ENCODE measurements at places on chromosomes 5 and 9.

DNA sequence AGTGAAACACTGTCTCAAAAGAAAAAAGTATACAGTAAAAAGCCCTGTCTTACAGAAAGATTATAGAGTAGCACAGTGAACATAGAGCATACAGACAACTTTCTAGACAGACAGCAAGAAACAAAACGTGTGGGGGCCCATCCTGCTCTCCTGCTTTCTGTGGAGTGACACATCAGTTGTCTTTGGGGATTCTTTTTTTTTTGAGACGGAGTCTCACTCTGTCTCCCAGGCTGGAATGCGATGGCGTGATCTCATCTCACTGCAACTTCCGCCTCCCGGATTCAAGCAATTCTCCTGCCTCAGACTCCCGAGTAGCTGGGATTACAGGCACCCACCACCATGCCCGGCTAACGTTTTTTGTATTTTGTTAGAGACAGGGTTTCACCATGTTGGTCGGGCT lies 14.9 kb downstream of the CDHR2 start:
- no peak for DNase-seq

GRCh38 chr9:114735704-114736103 lies 53.7 kb upstream of the TEX48 start:
- DNase-seq, result no peak

DNA sequence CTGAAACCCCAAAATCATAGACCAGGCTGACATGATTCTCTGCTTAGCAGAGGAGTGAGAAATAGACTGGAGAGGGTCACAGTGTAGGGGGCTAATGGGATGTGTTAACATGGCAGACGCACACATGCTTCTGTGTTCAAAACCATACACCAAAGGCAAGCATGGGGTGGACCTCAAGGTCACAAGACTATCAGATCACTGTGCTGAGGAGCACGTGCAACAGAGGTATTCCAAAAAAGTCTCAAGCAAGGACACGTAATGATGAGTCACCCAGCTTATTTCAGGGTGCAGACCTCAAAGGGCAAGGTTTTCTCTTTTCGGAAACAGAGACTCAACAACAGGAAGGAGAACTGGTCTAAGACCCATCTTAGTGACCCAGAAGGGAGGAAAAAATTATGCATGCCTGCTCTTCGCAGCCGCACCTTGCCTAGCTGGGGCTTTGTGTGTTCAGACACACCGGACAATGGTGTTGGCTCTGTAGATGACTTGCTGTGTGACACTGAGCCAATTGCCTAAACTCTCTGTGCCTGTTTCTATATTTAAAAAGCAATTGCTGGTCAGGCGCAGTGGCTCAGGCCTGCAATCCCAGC lies 20.3 kb downstream of the WHRN start:
- no peak for DNase-seq

DNA sequence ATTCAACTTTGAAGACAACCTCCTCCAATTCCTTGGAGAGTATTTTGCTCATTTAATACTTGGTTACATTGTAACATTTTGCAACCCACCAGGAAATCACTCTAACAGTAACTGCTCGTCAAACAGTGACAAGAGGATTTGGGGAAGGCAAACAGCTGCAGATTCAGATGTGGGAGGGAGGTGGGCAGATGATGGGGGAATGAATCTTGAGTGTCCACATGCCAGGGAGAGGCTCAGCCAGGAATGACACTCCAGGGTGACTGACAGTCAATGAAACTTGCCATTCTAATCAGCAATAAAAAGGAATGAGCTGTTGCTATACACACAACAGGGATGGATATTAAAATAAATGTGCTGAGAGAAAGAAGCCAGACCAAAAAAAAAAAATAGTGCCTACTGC lies 97.7 kb upstream of the ANKRD55 start:
- DNase-seq, result no peak

DNA sequence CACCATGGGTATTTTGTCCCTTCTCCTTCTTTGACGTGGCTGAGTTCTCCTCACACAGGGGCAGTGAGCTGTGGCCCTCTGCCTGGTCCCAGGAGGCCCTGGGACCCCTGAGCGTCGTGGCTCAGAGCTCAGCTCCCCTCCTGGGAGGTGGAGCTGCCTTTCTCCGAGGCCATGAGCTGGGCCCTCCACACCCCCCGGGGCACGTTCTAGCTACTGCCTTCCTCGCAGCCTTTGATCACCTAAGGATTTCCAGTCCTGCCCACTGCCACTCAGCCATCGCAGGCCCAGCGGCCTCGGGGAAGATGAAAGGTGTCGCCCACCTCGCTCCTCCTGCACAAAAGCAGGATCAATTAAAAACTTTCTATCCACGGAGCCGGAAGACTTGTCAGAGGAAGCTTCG lies 94.8 kb upstream of the RAPGEF1 start:
- DNase-seq, result no peak

GRCh38 chr5:140273401-140273877 lies 29.5 kb downstream of the PFDN1 start:
- DNase-seq, result no peak

GRCh38 chr5:177607452-177608192 lies 7.7 kb downstream of the B4GALT7 start:
- peak; percentile 81 for DNase-seq

- DNase-seq, result no peak
Measured at GRCh38 chr5:40995801-40996586, 75.1 kb downstream of the MROH2B start.

GRCh38 chr9:17656889-17657288 lies 78.0 kb downstream of the SH3GL2 start:
- no peak for DNase-seq

GRCh38 chr9:132143359-132143758 lies 18.5 kb upstream of the NTNG2 start:
- DNase-seq, result no peak

GRCh38 chr5:181039471-181039870 lies 595 bp upstream of the BTNL9 start:
- no peak for DNase-seq

DNA sequence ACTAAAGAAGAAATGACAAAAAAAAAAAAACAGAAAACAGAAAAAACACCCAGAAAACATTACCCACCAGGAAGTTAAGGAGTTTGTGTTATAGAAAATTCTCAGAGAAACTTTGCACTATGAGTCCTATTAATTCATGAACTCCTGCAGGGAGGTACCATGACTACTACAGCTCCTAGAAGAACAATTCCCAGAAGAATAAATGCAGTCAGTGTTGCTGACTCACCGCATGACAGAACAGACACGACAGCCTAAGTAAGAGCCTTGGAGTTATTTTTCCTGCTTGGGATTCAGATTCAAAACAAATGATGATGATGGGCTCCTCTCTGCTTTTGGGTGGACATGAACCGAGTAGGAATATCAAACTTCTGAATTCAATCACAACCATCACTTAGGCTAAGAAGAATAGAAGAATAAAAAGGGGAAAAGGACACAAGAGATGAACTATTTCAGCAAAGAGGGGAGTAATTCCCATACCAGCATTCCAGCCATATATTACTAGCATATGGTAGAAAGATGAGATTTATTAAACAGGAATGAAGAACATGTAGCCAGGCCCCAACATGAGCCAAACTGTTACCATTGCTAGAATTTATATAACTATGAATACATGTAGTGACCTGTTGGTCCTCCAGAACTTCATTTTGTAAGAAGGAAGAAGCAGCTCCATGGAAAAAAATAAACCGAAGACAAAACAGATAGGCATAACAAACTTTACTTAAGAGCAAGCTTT lies 209.6 kb upstream of the PDE4D start:
- DNase-seq, result no peak

DNA sequence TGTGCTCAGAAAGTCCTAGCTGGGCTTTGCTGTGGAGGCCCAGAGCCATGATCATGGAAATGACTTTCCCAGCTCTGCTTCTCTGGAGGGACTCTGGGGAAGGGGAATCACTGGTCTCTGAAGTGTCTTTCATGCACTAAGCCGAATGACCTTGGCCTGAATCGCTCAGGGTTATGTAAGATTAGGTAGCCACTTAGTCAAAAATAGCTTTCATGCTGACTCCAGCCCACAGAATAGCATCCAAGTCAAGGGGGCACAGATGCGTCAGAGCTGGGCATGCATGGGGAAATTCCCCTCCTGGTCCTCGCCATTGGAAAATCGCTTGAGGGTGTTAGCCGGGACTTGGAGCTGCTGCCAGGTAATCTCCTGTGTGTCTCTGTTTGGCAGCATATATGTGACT lies 36.1 kb upstream of the PPARGC1B start:
- no peak for DNase-seq

- DNase-seq, result peak; percentile 82
Measured at GRCh38 chr9:122464633-122465567, 12.8 kb downstream of the OR1J1 start.

DNA sequence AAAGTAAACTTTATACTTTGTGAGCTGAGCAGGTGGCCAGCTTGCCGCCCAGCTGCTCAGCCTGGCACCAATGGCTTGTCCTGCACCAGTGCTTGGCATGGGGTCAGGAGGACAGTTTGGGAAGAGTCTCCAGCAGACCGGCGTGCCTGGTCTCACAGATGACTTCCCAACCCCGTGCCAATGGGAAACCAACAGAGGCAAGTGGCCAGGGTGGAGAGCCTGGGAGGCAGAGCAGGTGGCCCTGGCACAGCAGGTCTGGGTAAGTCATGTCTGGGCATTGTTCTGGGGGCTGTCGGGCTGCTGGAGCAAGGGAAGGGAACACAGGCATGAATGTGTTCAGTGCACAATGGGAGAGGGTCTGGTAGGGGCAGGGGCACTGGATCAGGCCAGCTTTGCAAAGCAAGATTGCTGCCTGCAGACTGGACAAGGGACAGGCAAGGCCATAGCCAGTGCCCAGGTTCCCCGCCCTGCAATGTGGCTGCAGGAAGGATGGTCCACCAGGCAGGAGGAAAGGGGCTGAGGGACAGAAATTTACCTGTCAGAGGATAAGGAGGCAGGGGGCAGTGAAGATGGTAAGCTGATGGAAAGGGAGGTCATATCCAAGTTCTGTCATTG lies 76.2 kb upstream of the ALDH1B1 start:
- DNase-seq, result no peak

- DNase-seq, result peak; percentile 94
Measured at GRCh38 chr9:131545003-131545785, at the start of gene PRRT1B. Gene PRRT1B, plus strand, starts transcription at chr9:131545523. Its CDS starts 93 bp downstream, at chr9:131545616.

DNA sequence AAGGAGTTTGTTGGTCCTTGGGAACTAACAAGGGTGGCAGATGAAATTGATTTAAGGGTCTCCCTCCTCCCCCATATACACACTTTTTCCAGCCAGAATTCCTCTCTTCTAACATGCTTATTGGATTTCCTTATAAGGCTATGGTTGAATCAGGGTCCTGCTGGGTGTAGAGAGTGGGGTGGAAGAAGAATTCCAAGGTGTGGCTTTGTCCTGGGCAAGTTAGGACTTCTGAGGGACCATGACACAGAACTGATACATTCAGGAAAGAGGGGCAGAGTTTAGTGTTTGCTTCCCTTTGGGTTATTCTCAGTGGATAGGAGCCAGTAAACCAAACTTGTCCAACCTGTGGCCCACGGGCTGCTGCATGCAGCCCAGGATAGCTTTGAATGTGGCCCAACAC lies 116.5 kb downstream of the SNX18 start:
- no peak for DNase-seq

DNA sequence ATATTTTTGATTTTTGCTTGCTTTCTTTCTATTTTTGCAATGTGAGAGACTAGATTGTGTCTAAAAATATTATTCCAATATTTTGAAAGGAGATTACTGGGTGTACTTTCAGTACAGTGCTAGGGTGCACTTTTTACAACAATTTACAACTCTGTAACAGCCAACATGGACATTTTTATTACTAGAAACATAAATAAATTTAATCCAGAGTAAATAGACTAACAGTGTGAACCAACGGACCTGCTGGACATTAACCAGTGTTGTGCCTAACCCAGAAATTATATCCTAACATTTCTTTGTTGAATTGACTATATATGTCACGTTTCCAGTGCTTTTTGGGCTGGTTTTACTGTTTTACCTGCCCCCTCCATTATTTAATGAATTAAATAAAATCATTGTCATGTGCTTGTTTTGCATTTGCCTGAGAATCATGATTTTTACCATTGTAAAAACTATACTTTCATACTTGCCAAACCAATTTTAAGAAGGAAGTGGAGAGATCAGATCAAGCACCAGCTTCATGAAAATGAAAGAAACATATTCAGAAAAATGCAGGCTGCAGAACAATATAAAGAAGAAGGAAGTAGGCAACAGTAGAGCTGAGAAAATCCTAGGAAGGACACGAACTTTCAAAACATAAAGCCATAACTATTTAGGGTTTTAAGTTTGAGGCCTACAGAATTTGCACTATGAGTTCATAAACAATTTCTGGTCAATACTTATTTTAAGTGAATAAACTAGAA lies 400.8 kb upstream of the PIK3R1 start:
- DNase-seq, result no peak

- DNase-seq, result peak; percentile 97
Measured at GRCh38 chr5:58460002-58460731, at the start of gene PLK2. Gene PLK2, minus strand, starts transcription at chr5:58460086. Its CDS starts 127 bp downstream, at chr5:58459959.

GRCh38 chr9:112193572-112194288 lies 18.6 kb upstream of the SUSD1 start:
- no peak for DNase-seq

DNA sequence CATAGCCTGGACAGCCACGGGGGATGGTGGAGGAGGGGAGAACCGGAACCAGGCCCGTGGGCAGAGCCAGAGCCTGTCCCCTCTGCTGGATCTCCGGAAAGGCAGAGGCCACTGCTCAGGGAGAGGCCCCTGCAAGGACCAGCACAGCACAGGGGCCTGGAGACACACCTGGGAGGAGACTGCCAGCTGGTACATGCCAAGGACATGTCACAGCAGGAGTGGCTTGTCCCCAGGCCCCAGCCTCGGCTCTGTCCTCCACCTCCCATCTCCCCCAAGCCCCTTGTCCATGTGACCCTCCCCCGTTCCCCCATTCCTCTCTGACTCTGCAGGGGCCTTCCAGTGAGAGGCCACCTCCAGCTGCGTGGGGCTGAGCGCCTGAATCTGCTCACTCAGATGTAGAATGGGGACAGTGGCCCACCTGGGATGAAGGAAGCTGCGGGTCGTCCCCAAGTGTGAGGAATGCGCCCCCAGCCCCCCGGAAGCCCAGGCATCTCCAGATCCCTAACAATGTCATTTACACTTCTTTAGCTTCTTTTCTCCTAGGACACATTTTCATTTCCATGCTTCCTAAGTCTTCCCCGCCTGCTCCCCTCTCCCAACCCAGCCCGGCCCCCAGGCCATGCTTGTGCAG lies 349.6 kb upstream of the IRX2 start:
- no peak for DNase-seq

- DNase-seq, result no peak
Measured at GRCh38 chr5:91311168-91311696, 71.9 kb downstream of the ARRDC3 start.

- peak; percentile 82 for DNase-seq
Measured at GRCh38 chr9:34603610-34604231, 8.2 kb downstream of the RPP25L start.

GRCh38 chr9:121556580-121556979 lies 56.9 kb upstream of the GGTA1 start:
- peak; percentile 67 for DNase-seq

GRCh38 chr9:99824378-99825171 lies 2.9 kb downstream of the NR4A3 start:
- no peak for DNase-seq

DNA sequence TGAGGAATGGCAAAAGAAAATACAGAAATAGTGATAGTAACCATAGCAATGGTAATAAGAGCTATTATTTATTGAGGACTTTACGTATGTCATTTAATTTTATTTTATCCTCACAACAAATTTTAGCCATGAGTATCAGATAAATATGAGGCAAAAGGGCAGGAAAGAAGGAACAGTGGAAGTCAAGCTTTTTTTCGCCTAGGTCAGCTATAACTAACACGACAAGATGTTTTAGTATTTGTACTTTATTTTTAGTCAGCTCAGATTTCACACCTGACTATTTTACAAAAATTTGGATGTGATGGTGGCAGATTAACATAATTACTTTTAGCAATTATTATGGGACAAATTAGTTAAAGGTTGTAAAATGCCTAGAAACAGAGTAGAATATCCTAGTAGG lies 34.8 kb upstream of the CDKN2B start:
- no peak for DNase-seq

GRCh38 chr9:69213647-69214046 lies 39.6 kb downstream of the TJP2 start:
- DNase-seq, result no peak

Measured in left lobe of liver (tissue), 2 donors.